ENCODE measurements at places on chromosomes 13 and 19.

DNA sequence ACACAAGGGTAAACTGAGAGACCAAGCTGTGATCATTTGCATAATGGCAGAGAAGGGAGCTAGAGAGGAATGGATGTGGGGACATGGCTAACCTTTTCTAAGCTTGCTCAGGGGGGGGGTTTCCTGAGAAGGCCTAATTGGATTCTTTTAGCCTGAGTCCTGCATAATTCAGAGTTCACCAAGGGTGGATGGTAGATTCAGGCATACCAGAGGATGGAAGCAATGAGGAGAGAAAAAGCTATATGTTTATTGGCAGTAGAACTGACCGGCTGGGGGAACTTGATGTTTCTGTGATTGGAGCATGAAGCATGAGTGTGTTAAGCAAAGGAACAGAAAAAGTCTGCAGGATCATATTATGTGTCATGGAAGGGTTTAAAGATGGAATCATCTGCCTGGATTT is 65.9 kb upstream of the KLF12 start:
- no peak for DNase-seq

- no peak for DNase-seq
These were observed 1244.9 kb downstream of the EFNB2 start for GRCh38 chr13:105290596-105290995.

GRCh38 chr19:49361438-49362047 is 673 bp downstream of the TEAD2 start:
- DNase-seq, result peak; percentile 38

DNA sequence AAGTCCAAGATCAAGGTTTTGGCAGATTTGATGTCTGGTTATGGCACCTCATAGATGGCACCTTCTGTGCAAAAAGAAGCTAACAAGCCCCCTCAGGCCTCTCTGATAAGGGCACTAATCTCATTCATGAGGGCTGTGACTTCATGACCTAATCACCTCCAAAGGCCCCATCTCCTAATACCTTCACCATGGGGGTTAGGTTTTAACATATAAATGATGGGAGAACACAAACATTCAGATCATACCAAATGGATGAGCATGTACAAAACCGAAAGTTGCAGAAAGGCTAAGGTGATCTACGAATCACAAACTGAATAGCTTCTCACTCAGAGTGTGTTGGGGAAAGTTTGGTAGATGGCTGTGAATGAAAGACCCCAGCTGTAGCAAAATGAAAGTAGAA is 217.4 kb downstream of the TBC1D4 start:
- no peak for DNase-seq

DNA sequence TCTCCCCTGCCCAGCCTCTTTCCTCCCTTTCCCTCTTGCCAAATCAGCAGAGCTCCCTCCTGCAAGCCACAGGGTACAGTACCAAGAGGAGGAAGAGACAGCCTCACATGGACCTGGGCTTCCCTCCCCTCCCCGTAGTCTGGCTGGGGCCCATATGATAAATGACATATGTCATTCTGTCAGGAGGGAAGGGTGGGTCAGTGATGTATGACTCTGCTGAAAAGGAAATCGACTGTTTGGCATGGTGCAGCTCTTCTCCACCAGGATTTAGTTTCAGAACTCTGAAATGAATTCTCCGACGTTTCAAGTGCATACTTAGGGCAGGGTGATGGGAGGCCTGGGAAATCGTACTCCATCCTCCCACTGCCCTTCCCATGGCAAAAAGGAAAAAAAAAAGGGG is 9.8 kb downstream of the TSHZ3 start:
- DNase-seq, result no peak

- no peak for DNase-seq
These were observed 668.1 kb downstream of the PCDH9 start for GRCh38 chr13:66562054-66562453.

GRCh38 chr19:12796146-12797071 is 5.1 kb downstream of the JUNB start:
- DNase-seq, result peak; percentile 94

DNA sequence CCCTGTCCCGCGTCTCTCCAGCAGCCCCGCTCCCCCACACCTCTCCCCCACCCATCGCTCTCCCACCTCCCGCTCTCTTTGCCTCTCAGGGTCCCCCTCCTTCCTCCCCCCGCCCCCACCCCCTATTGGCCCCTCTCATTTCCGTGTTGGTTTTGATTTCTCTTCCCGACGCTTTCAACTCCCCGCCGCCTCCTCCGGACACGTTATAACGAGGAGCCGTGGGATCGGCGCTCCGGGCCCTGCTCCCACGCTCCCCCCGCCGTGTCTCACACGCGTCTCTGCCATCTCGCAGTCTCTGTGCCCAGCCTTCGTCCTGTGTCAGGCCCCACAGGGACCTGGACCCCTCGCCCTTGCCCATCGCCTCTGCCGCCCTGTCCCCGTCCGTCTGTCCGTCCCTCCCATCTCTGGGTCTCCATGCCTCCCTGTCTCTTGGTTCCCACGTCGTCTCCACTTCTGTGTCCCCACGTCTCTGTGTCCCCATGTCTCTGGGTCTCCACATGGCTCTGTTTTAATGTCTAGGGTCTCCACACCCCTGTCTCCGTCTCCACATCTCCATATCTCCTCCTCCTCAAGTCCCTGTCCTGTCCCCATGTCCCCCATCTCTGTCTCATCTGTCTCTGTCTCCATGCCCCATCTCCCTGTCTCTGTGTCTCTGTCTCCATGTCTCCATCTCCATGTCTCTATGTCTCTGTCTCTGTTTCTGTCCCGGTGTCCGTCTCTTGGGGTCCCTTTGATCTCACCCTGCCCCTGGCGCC is 13.1 kb downstream of the ERFL start:
- DNase-seq, result no peak

- DNase-seq, result no peak
These were observed 12.5 kb downstream of the FZR1 start for GRCh38 chr19:3518659-3519058.

DNA sequence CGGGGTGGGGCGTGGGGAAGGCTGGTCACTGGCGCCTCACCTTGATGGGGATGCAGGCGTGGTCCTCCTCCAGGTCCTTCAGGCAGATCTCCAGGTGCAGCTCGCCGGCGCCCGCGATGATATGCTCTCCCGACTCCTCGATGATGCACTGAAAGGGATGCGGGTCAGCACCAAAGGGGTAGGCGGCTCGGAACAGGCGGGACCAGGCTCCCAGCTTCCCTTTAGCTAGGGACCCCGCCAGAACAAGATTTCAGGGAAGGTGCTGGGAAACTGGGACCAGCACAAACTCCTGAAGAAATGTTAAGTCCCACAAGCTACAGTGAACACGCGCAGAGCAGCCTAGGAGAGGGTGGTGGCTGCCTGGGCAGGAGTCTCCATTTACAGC is 6.0 kb downstream of the EEF2 start:
- DNase-seq, result no peak

- no peak for DNase-seq
These were observed 22.1 kb downstream of the MAST3 start for GRCh38 chr19:18119717-18120105.

DNA sequence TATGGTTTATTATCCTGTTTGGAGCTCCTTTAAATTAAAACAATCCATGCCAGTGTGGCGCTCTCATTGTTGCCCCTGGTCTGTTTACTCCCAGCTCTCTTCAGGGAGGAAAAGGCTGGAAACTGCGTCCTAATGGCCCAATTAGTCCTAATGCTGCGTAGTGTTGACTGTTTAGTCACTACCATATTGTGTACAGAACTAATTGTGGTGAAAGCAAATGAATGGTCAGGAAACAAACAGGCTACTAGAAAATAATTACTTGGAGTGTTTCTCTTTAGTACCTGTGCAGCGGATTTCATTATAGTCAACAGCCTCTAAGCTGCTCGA is 54.5 kb upstream of the MTIF3 start:
- no peak for DNase-seq

- no peak for DNase-seq
These were observed 1487.7 kb upstream of the SLC10A2 start for GRCh38 chr13:104553896-104554295.

- DNase-seq, result peak; percentile 61
These were observed 313.2 kb downstream of the SHISA2 start for GRCh38 chr13:25738342-25739196.

GRCh38 chr13:37149380-37149779 is 43.9 kb upstream of the CSNK1A1L start:
- DNase-seq, result no peak

DNA sequence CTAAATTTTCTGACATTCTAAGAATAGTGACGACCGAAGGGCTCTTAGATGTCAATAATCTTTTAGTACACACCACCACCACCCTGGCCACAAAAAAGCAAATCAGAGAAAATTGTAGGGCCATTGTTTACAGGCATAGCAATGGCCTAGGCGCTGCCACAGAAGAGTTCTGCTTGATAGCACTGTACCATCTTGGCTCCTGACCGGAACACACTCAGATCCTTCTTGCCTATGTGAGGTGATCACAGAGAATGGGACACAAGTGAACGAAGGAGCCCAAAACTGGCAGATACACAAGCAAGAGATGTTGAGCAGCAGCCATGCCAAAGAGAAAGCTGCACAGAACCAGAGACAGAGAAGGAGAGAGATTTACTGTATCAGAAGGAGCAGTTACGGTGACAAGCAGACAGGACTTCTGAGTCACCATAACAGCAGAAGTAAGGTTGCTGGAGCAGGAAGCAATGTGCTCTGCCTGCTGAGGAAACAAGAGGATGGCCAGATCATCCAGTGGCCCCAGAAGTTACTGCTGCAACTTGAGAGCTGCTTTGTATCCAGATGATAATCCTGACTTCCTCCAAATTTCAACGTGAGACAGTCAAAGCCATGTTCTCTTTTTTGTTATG is 105.2 kb downstream of the SLITRK6 start:
- DNase-seq, result no peak

- DNase-seq, result no peak
These were observed 453.3 kb downstream of the TSHZ3 start for GRCh38 chr19:30895946-30896345.

DNA sequence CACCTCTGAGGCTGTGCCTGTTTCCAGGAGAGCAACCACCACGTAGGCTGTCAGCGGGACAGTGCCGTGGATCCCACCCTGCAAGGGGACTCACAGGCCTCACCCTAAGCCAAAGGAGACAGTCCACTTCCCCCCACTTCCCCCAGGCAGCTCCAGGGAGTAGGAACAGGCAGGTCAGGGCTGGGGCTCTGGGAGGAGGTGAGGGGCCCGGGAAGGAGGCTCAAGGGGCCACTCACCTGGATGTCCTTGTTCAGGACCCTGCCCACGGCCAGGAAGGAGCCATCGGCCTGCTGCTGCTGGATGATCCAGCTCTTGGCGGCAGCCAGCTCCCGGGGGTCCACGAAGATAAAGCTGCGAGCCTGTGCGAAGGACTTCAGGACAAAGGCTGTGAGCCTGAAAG is 25.6 kb downstream of the F2RL3 start:
- no peak for DNase-seq

DNA sequence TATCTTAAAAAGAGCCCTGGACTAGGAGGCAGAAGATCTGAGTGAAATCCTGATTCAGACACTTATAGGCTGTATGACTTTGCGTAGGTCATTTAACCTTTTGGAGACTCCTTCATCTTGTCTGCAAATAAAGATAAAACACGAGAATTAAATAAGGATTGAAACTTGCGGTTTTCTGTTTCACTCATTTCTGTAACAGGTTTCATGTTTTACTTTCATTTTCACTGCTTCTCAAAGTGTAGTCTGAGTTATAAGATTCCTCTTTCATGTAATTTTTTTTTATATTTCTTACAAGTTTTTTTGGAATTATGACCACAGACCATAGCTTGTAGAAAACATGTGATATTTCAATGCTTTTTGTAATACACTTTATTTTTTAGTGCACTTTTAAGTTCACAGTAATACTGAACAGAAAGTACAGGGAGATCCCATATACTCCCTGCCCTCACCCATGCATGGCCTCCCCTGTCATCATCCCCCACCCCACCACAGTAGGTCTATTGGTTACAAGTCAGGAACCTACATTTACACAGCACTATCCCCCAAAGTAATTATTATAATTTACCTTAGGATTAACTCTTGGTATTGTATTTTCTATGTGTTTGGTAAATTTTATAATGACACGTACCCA is 174.6 kb downstream of the ITGBL1 start:
- no peak for DNase-seq

DNA sequence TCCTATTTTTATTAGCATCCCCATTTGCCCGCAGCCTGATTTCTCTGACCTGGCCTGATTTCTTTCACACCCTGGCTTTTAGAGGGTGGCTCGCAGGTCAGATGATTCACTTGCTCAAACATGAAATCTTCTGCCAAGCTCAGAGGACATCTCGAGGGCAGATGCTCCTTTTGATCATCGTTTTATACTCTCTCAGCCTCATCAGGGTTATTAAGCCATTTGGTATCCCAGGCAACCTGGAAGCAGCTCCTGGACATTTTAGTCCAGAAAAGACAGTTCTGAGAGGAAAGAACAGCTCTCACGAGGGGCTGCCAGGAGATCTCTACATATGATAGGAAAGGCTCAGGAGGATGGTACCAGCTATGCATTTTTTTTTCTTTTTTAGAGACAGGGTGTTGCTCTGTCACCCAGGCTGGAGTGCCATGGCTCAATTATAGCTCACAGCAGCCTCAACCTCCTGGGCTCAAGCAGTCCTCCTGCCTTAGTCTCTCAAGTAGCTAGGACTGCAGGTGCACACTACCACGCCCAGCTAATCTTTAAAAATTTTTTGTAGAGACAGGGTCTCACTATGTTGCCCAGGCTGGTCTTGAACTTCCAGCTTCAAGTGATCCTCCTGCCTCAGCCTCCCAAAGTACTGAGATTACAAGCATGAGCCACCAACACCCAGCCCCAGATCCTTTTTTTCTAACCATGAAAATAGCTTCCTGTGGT is 165.4 kb downstream of the KATNAL1 start:
- DNase-seq, result no peak

DNA sequence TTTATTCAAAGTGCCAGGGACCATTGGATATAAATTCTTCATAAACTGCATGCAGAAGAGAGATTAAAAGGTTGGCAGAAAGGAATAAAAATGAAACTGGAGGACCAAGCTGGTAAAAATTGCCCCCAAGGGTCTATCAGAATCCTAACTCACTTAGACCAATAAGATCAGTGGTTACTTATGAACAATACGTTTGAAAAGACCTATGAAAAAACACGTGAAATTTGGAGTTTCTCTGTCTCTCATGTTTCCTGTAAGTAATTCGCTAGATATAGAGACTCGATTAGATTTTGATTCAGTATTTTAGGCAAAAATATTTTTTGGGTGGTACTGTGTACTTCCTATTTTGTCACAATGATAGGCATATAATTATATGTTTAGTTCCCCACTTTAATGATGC is 22.9 kb downstream of the GARRE1 start:
- DNase-seq, result no peak
